ENCODE measurements at places on chromosomes 11 and 22. TPM values are rescaled to one million over a fixed set of nuclear protein-coding genes. Genes with fewer than 3 reads are reported as not detected.

RTCB gene
- total RNA-seq, result 48.1 TPM

ARRB1 gene
- total RNA-seq, result 47.3 TPM

SYT12 gene
- not detected for total RNA-seq

ARHGAP42 gene
- 0.13 TPM for total RNA-seq

MS4A12 gene
- not detected for total RNA-seq

BBS1 gene
- 39.2 TPM for total RNA-seq

SAA1 gene
- not detected for total RNA-seq

SLC35F2 gene
- 7.1 TPM for total RNA-seq

OR2AG1 gene
- not detected for total RNA-seq

RAB30 gene
- total RNA-seq, result 18.6 TPM

SCGB1C1 gene
- total RNA-seq, result not detected

PRODH gene
- total RNA-seq, result 0.13 TPM

FZD4 gene
- total RNA-seq, result 0.20 TPM

CRYAB gene
- total RNA-seq, result 0.49 TPM

TYR gene
- not detected for total RNA-seq

SHANK2 gene
- total RNA-seq, result not detected

SLC5A4 gene
- total RNA-seq, result not detected

ACCS gene
- 27.5 TPM for total RNA-seq

IGLL1 gene
- 0.64 TPM for total RNA-seq

DMC1 gene
- total RNA-seq, result 0.78 TPM

OR6T1 gene
- not detected for total RNA-seq

C11orf65 gene
- 1.3 TPM for total RNA-seq

OR52A1 gene
- not detected for total RNA-seq

POLDIP3 gene
- 66.5 TPM for total RNA-seq

MPPED1 gene
- total RNA-seq, result not detected

KCNK4 gene
- total RNA-seq, result not detected

ARSA gene
- 68.3 TPM for total RNA-seq

BRSK2 gene
- total RNA-seq, result 0.86 TPM

LGALS1 gene
- total RNA-seq, result 39.5 TPM

OR8G1 gene
- not detected for total RNA-seq

DEPDC7 gene
- total RNA-seq, result 2.5 TPM

TMEM86A gene
- 6.8 TPM for total RNA-seq

ARVCF gene
- 2.5 TPM for total RNA-seq

CERK gene
- total RNA-seq, result 125 TPM
